ENCODE measurements at places on chromosomes 2 and 18.

DNA sequence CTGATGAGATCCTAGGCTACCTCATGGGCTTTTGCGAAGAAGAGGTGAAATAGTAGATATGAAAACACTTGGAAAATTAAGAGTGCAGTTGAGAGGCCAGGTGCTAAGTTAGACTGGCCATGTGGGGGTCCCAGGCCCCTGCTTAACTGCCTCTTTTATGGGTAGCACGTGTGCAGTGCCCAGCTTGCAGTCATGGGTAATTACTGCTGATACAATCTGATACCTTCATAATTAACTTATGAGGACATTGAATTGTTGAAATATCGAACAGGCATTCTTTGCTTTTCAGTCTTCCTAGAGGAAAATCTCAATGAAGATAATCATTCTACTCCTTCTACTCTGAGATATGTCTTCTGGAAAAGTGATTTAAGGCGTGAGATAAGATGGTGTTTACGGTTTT lies 11.6 kb downstream of the TRAF3IP1 start:
- no peak for DNase-seq

DNA sequence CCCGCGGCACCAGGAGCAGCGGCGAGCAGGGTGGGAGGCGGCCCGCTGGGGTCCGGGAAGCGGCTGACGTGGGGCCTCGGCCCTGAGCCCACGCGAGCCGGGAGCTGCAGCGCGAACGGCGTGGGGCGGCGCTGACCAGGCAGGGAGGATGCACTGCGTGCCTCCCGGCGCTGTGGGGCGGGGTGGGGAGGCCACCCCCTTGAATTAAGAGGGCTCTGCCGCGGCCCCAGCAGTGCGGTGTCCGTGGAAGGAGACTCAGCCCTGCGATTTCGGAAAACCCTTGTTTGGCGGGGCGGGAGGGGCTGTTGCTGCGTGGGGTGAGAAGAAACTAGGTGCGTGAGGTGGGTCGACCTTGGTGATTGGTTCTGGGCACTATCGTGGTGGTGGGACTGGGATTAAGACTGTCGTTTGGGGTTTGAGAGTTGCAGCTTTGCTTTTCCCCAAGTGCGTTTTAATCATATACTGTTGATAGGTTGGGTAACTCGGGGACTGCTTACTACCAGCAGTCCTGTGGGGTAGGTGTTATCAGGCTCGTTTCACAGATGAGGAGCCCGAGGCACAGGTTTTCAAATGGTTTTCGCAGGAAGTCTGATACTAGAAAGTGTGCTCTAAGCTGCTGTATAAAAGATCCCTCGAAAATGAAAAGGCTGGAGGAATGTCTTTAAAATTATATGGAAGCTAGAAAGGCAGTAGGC lies 722 bp downstream of the ACSL3 start:
- DNase-seq: no peak

- no peak for DNase-seq
Measured at GRCh38 chr2:183227176-183227575, 102.9 kb downstream of the NUP35 start.

GRCh38 chr2:236753606-236754270 lies 184.1 kb downstream of the ACKR3 start:
- no peak for DNase-seq

DNA sequence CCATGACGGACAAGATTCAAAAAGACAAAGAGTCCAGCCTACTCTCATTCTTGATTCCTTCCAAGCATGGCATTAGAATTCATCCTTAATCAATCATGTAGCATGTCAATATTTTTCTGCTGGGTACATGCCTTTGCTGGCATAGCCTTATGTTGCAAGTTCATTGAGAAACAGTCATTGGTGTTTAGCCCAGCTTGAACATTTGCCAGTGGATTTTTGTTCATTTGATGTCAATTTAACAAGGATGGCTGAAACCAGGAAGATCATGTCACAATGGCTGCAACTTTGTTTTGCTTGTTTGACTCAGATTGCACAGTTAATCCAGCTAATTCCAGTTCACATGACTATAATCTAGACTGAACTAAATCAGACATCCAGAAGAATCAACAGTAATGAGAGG lies 1132.2 kb downstream of the LRP1B start:
- DNase-seq: no peak

DNA sequence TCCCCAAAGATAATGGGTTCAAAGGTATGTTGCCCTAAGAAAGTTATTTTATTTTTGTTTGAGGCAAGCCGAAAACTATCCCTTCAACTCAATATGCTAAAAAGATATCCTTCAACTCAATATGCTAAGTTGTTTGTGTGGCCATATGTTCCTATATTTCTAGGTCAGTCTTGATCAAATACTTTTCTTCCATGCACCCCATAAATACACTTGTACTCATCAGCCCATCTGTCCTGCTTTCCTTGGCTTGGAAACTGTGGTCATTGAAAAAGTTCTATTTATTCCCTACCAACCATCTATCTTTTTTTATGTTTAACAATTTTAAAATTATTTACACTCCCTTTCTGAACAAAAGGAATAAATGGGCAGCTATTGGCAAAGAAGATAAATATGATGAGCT lies 447.7 kb downstream of the NRXN1 start:
- DNase-seq: no peak

GRCh38 chr2:198546122-198546521 lies 741.7 kb downstream of the PLCL1 start:
- DNase-seq: no peak

DNA sequence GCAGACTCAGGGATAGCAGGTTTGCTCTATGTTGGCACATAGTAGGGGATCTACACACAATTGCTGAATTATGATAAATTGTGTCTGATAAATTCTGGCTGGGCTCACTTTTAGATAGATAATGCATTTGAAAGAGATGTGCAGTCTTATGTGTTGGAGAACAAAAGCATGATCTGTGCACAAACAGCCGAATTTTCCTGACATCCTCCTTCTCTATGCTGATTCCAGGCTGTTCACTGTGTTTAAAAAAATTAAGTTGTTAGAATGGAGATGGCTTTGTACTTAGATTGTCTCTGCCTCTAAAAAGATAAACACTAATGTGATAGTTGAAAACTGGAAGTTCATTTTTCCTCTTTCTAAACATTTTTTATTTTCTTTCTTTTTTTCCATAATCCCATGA lies 2.1 kb downstream of the CERS6 start:
- DNase-seq: no peak

GRCh38 chr18:32870611-32871010 lies 97.8 kb upstream of the KLHL14 start:
- no peak for DNase-seq

GRCh38 chr18:58781627-58782194 lies 83.0 kb upstream of the ZNF532 start:
- peak; percentile 20 for DNase-seq

- DNase-seq: no peak
Measured at GRCh38 chr2:177726931-177727348, 334.4 kb downstream of the AGPS start.

- DNase-seq: peak; percentile 68
Measured at GRCh38 chr2:239716536-239717318, 308.4 kb downstream of the NDUFA10 start.

- DNase-seq: no peak
Measured at GRCh38 chr2:14136030-14136429, 496.5 kb upstream of the LRATD1 start.

DNA sequence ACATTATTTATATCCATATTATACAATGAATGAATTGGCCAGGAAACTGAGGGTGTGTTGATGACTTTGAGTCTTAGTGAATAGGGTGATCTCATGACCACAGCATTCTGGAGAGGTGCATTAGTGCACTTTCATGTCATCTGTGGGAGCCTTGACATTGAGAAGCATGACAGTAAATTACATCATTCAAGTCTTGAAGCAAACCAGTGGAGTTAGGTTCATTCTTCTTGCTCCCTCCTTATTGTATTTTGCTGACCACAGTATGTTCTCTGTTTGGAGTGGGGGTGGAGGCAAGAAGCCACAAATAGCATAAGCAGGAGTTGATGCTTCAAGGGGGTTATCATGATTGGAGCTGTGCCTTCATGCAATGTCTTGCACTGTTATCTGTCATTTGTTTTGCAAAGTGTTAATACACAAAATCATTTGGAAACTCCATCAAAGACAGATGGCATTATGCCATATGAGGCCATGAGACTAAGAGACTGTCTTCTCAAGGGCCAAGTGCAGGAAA lies 680.2 kb downstream of the NYAP2 start:
- no peak for DNase-seq

- DNase-seq: no peak
Measured at GRCh38 chr2:237260039-237260620, 153.8 kb downstream of the COL6A3 start.

GRCh38 chr2:43121580-43122314 lies 104.7 kb downstream of the ZFP36L2 start:
- DNase-seq: no peak
